ENCODE measurements at places on chromosomes 2 and 18.

DNA sequence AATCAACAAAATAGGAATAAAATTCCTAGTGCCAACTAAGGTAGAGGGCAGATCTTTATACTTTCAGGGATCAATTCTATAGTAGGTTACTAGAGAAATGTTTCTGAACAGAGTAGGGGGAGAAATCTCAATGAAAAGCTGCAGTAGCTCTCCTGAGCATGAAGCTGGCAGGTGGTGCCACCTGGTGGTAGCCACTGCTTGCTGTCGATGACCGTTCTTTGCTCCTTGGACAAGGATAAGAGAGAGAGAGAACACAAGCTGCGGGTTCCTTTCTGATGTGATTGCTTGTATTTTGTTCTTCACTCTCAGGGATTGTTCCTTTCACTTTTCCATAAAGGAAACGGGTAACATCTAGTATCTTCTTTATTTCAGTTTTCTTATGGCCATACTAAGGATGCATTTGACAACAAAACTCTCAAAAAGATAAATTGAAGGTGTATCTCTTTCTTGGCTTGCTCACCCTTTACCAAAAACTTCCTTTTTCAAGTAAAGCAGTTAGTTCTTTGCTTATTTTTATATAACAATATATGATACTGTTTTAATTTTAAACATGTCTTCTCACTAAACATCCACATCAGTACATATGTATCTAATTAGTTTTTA lies 18.6 kb upstream of the MRPL19 start:
- peak; percentile 67 for DNase-seq

DNA sequence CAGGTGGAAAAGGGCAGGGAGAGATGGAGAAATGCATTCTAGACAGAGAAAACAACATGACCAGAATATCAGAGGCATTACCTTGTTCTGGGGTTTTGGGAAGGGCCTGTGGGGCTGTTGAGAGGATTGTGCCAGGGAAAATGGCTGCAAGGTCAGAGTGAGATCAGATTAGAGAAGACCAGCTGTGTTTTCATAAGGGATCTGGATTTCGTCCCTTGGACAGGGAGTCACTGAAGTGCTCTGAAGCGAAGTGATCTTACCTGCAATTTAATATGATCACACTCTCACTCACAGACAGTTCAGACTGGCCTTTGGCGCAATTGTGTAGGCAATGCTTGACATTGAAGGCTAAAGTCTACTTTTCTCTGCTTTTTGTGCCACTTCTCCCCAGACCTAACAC lies 20.3 kb upstream of the REG3G start:
- DNase-seq = no peak

DNA sequence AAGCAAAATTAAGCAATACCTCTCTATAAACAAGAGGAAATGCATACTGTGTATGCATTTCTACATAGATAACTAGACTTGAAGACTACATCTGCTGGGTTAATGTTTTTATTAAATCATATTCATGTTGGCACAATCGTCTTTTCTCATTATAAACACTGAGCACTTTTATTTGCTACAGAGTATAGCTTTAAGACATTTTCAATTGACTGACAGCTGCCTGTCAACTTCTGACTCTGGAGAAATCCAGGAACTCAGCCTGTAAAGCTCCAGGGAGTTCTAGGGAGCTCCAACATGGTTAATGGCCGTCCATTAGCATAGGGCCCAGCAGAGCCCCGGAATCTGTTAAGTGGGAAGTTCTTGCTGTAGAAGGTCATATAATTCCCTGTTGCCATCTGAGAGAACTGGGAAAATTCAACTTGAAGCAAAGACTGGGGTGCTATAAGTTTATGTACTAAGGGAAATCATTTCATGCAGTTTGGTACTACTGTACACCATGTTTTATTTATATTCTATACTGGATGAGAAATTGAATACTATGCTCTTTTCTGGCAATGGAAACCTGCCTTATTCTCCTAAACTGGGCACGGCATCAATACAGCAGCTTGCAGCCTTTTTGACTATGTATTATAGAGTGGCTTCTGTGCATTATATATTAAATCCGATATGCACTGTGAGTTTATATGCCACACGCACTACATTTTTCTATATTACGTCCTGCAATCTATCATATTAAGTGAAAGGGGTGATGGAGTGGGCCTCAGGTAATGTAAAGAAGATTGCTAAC lies 243.5 kb upstream of the ZNF521 start:
- DNase-seq = no peak

GRCh38 chr2:29273685-29274611 lies 158.7 kb downstream of the CLIP4 start:
- DNase-seq = no peak

- peak; percentile 18 for DNase-seq
Observed at GRCh38 chr2:181304011-181304844, 153.0 kb upstream of the ITGA4 start.

DNA sequence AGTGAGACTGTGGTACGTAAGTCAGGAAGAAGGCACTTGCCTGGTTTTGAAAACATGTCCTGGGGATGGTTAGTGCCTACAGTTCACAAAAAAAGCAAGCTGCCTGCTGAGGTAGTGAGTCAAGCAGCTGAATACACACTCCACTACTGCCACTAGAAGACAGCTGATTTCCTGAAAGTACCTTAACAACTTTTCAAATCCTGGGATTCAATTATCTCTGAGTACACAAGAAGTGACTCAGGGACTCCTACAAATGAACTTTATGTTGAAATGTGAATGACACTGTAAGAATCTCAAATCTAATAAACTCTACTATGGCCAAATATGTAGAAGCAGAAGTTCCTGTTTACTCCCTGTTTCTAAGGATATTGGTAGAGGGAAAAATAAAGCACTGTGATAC lies 58.0 kb upstream of the ARL5A start:
- DNase-seq = no peak

- no peak for DNase-seq
Observed at GRCh38 chr18:6798896-6799295, 69.4 kb downstream of the ARHGAP28 start.

DNA sequence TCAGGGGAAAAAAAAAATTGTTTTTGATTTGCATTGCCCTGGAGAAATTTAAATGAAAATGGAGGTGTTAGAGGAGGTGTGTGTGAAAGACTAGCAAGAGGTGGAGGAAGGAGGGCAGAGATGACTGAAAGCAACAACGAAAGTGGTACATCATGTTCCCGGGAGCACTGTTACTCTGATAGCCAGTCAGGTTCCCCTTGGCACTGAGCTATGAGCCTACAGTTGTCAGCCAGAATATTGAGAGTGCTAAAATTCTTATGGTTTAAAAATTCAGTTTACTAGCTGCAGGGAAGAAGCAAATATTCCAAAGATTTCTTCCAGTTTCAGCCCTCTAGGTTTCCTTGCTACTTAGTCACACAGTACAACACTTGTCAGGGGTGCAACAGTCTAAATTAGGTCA lies 366.7 kb upstream of the DLGAP1 start:
- no peak for DNase-seq

- no peak for DNase-seq
Observed at GRCh38 chr2:60260639-60261296, 292.7 kb downstream of the BCL11A start.

DNA sequence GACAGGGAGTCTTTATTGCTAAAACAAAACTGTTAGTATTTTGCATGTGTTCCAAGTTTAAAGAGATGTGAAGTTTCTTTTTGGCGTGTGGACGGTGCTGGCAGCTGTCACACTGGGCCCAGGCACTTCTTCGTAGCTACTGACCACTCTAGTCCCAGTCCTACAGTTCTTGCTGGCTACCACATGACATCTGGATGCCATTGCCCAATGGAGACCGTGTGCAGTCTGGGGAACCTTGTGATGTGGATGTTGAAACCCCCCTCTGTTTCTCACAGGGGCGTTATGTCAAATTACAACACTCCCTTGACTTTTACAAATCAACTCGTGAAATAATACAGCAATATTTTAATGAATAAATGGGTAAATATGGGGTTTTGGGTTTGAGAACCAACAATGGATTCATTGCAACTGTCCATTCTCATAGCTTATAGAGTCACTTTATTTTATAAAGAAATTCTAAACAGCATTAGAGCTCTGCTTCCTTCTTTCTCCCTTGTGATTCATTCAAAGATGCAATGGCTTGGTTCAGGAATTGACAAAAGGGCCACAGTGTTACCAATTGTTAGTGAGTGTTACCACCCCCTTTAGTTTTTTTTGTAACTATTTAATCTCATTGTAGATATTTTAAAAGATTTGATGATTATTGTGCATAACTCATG lies 1.2 kb downstream of the GPD2 start:
- DNase-seq = peak; percentile 41

GRCh38 chr18:43757273-43757672 lies 480.0 kb upstream of the SYT4 start:
- no peak for DNase-seq

GRCh38 chr2:179410552-179411356 lies 146.1 kb upstream of the SESTD1 start:
- peak; percentile 41 for DNase-seq

DNA sequence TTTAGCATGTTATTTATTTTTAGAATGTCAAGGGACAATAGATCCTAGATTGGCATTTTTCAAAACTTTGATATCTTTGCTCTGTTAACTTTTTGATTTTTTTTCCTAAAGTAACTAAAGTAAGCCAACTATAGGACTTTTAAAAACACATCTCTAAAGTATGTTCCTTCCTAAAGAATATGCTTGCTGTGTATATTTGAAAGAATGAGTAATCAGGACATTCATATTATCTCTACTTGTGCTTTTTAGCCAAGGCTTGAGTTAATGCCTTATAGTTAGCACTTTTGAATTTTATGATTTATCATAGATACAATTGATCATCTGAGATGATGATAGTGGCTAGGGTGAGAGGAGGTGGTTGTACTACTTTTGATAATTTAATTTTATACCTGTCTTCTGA lies 93.6 kb downstream of the BABAM2 start:
- DNase-seq = no peak

DNA sequence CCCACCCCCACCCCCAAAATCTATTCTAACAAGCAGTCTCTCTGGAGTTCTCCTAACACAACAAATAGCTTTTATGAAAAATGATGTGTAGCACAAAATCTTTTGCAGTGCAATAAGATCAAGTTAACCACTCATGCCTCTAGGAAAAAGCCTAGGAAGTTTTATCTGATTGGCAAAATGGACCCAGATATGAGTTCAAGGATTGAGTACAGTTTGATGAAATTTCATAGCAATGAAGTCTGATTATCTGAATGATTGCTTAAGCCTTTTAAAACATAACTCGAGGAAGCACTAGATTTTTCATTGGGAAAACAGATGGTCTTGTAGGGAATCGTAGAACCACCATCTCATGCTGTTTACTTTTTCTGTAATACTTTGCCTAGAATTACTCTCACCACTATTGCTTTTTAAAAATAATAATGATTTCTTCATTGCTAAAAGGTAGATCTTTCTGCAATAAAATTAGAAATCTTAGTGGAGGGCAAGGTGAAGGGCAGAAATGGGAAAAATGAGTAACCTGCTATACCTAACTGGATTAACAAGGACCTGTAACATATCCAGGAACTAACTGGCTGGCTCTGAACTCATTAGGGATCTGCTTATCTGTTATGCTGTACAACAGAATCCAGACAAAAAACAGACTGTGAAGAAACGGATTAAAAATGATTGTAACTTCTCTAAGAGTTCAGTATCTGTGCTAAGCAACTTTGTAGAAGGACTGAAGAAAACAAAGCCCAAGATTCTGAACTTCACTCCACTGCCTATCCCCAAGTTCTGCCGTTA lies 73.7 kb upstream of the ETAA1 start:
- DNase-seq = no peak

- peak; percentile 7 for DNase-seq
Observed at GRCh38 chr2:138030459-138030858, 66.2 kb downstream of the HNMT start.

DNA sequence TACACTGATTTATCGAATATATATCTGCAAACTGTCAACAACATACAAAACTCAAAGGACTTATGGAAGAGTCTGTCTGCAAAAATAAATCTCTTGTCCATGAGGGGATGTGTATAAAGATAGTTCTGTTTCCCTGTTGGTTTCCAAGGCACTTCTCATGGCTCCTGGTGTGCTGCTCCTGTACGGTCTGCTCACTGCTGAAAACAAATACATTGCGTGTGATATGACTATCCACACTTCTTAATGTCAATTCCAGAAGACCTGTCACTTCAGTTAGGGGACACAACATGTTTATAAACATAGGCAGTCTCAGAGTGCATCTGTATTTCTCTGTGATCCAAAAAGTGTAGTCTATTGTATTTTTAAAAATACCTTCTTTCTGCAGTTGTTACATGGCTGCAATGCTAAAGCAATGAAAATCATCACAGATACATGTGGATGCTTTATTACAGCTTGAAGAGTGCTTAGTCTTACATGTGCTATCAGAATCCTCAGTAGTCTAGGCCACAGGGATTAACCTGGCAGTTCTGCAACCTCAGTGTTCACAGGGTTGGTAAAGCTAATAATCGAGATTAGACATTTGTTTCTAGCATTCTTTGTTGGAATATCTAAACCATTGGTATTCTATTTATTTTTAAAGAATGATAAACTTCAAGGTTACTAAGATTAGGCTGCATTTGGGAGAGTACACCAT lies 7.8 kb downstream of the ALKAL2 start:
- no peak for DNase-seq

GRCh38 chr2:217337771-217338170 lies 477.9 kb upstream of the TNP1 start:
- DNase-seq = no peak

- DNase-seq = no peak
Observed at GRCh38 chr18:64718808-64719207, 569.9 kb upstream of the LINC00305 start.

DNA sequence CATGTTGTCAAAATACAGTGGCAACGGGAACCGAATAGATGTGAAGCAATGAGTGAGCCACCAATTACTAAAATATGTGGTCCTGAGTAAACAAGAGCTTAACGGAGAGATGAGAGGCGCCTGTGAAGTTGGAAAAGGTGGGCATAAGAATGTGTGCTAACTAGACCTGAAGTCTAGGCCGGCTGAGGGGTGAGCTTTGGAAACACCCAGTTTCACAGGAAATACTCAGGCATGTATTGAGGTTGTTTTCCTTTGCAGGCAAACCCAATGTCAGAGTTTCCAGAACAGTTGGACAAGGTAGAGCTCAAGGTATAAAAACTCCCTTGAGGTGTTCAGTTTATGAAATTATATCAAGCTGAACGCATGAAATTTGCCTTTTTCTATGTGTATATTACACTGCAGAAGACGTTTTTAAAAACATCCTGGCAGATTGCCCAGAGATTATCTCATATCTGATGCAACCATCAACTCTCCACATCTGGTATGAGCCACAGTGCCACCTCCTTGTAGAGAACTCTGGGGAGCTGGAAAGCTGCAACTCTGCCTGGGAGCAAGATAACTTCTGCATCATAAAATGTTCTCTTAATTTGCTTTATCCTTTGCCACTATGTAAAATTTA lies 3.9 kb upstream of the WDSUB1 start:
- DNase-seq = no peak

DNA sequence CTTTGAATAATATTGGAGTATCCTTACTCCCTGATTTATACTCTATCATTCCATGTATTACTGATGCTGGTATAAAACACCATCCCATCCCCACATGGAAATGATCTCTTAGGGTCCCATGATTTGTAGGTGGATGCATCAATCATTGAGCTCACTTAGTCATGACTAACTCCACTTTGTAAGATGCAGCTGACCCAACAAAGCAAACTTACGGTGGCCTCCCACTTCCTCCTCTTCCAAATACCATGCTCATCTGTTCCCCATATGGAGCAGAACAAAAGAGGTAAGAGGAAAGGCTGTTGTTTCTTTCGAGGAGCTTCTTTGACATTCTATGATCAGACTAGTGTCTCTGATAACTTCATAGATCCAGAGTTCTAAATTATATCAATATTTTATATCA lies 640.2 kb upstream of the SLC39A10 start:
- no peak for DNase-seq

All from GM20000 (cell line).